Renal cortex interstitium (tissue), 15 donors: ENCODE measurements at places on chromosomes 13 and 19. TPM values are rescaled to one million over a fixed set of nuclear protein-coding genes. Genes with fewer than 3 reads are reported as not detected.

- no peak for DNase-seq
These were observed 19.4 kb downstream of the ACTN4 start for GRCh38 chr19:38666663-38667511.

DNA sequence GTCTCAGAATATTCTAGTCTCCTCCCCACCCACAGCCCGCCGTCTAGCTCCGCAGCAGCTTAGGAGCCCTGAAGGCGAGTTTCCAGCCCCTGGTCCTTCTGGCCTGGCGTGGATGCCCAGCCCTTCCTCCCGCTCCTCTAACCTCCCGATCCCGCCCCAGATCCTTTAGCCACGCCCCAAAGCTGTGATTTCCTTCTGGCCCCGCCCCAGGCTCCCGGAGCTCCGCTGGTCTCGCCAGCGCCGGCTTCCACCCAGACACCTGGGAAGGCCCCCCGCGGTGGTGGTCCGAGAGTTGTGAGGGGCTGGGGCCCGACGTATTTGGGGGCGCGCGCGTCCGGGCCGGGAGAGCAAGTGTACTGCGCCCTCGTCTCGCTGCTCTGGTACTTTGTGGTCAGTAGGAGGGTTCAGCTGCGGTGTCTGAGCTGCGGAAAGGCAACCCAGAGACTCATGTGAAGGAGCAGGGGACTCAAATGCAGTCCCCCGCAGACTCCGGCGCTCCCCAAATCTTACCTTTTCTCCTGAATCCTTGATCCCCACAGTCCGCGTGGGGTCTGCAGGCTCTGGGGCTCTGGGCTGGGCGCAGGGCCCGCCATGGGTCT lies at the start of gene CGB7:
CGB7 (minus strand) TSS at position 114 of the 599 bp plus-strand sequence. CDS start 2,374 bp downstream, outside the sequence.
- peak; percentile 52 for DNase-seq

DNA sequence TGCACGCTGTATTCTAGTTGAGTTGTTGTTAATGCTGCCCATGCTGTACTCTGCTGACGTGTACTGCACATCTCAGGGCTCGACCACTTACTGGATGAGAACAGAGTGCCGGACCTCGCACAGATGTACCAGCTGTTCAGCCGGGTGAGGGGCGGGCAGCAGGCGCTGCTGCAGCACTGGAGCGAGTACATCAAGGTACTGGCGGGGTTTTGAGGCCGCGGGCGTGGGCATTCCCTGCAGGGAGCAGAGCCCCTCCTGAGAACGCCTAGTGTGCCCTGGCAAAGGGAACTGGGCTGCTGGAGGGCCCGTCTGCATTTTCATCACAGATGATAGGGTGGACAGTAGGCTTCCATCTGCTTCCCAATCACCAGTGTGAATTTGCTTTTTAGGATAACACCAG lies 29.9 kb downstream of the CUL4A start:
- DNase-seq = no peak

Gene DCT
- polyA plus RNA-seq = 0.39 TPM

DNA sequence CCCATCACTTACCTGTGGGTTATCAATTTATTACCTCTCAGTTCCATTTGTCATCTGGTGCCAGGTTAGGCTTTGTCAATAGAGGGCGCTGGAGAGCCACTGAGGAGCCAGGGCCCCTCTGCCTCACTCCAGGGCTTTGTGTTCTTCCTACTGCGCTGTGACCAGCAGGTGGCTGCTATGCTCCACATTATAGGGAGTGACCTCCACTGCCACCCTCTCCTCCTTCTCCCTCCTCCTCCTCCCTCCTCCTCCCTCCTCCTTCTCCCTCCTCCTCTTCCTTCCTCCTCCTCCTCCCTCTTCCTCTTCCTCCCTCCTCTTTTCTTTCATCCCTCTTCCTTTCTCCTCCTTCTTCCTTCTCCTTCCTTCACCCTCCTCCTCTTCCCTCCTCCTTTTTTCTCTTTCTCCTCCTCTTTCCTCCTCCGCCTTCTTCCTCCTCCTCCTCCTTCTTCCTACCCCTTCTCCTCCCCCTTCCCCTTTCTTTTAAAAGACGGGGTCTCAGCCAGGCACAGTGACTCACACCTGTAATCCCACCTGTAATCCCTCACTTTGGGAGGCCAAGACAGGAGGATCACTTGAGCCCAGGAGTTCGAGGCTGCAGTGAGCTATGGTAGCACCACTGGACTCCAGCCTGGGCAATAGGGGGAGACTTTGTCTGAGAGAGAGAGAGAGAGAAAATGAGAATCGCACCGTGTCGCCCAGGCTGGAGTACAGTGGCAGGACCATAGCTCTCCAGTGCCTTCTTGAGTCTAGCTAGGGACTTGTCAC lies 10.3 kb upstream of the ZBTB32 start:
- DNase-seq = peak; percentile 71

GRCh38 chr19:40663695-40664692 lies 26.5 kb downstream of the NUMBL start:
- no peak for DNase-seq

Gene LYPD5
- 0.41 TPM for polyA plus RNA-seq

GRCh38 chr19:5775668-5776309 lies 8.8 kb downstream of the PRR22 start:
- no peak for DNase-seq

DNA sequence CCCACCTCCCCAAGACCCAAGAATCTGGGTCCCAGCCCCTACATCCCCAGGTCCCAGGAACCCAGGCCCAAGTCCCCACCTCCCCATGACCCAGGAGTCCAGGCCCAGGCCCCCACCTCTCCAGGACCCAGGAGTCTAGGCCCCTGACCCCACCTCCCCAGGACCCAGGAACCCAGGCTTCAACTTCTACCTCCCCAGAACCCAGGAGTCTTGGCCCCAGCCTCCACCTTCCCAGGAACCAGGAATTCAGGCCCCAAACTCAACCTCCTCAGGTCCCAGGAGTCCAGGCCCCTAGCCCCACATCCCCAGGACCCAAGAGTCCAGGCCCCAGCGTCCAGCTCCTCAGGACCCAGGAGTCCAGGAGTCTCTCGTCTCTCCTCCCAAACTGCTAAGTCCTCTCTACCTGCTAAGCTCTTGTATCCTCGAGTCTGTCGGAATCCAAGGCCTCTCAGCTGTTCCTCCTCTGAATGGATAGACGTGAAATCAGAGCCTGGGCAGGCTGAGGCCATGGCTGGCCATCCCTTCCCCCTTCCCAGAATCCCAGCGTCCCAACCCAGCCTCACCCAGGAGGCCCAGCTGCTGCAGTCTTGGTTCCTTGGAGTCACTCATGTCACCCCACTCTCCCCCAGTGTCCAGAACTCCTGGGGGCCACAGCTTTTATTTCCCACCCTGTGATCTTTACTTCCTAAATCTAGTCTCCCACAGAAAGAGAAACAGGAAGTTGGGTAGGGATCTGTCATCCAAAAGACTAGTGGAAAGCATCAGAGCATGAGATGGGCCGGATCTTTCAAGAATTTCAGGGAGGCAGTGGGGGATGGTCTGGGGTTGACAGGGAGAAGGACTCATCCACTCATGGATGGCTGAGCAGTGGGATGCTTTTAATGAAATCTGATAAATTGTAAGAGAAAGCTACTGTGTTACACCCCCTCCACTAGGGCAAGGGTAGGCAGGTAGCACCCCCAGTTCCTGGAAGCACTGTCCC lies at the start of gene CD209:
CD209 (minus strand) TSS at position 632 of the 982 bp plus-strand sequence; CDS start at position 609, 23 bp downstream.
- DNase-seq = peak; percentile 25

DNA sequence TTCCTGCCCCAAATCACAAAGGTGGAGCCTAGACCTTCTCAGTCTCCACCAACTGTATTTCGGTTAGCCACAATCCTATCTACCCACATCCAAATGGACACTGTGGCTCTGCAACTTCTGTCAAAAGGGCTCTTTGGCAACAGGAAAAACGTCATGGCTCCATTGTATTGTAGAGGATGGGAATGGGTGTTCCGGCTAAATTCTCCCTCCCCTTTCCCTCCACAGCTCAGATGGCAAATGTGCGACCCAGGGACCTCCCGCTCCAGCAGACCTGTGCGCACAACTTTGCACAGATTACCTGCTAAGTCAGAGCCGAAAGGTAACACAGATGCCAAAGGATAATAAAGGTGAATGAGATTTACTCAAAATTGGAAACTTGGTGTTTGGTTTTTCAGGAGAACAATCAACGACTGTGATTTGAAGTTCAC lies 968 bp upstream of the KL start:
- no peak for DNase-seq

Gene PRODH2
- polyA plus RNA-seq = 42.4 TPM

DNA sequence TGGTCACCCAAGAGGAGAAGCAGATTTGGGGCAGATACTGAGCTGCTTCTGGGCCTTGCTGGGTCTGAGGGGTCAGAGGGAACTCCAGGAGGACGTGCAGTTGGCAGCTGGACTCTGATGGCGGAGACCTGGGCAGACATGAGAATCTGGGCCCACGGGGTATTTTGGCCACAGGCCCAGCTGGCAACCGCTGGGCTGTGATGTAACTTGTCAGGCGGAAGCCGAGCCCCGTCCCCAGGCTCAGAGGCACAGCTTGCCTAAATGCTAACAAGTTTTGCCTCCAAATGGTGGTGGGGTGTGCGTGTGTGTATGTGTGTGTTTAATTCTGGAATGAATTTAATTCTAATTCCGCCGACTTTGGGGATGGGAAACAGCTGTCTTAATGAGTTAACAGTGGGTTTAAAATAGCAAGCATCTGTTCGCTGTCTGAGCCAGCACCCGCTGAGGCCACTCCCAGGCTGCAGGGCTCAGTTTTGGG lies 11.6 kb downstream of the ZNRF4 start:
- DNase-seq = peak; percentile 29

DNA sequence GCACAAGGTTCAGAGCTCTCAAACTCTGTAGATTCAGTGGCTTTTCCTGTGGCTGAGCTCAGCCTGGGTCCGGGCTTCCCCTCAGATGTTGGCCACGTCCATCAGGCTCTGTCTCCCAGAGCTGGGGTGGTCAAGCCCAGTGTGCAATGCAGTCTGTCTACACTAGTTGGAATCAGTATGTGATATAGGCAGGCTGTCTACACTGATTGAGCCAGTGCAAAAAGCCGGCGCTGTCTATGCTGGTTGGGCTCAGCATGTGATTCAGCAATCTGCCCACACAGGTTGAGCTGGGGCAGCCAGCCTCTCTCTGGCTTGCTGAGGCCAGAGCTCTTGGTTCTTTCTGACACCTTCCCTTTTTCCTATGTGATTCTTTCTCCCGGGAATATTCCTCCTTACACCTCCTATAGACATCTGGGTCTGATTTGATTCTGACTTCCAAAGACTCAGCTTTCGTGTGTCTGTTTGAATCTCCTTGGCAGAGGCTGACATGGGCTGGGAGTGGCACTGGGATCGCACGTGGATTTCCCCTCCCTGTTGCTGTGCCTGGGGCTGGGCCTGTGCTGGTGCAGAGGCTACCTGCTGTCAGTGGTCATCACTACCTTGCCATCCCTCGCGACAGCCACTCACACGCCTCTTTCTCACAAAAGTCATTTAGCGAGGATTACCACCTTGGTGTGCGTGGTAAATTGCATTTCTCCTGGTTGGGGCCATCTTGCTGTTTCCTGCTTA lies 9.3 kb downstream of the CHST8 start:
- DNase-seq = no peak

DNA sequence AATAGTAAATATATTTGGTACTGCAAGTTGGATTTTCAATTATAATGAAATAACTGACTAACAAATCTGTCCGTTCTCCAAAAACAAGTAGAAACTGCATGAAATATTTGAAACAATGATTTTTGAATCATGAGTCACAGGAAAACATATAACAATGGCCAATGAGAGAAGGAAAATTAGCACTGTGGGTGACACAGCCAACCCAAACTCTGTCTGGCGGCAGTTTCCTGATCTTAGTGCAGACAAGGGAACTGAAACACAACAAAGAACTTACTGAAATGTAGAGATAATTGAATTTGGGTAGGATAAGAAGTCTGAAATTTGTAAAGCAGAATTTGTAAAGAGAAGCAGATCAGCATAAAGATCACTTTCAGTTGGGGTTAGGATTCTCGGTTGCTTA lies 2743.3 kb upstream of the PCDH20 start:
- no peak for DNase-seq

Gene PTBP1
- polyA plus RNA-seq = 460 TPM

Gene PPP2R1A
- polyA plus RNA-seq = 449 TPM

- DNase-seq = no peak
These were observed 1260.3 kb upstream of the SLC10A2 start for GRCh38 chr13:104326523-104326922.

- DNase-seq = no peak
These were observed 2.3 kb downstream of the ANO8 start for GRCh38 chr19:17332360-17332676.

Gene CYP2A6
- 0.18 TPM for polyA plus RNA-seq
